ENCODE measurements at places on chromosomes 7 and 10.

- no peak for DNase-seq
Observed at GRCh38 chr7:1393421-1393820, 65.8 kb downstream of the MICALL2 start.

DNA sequence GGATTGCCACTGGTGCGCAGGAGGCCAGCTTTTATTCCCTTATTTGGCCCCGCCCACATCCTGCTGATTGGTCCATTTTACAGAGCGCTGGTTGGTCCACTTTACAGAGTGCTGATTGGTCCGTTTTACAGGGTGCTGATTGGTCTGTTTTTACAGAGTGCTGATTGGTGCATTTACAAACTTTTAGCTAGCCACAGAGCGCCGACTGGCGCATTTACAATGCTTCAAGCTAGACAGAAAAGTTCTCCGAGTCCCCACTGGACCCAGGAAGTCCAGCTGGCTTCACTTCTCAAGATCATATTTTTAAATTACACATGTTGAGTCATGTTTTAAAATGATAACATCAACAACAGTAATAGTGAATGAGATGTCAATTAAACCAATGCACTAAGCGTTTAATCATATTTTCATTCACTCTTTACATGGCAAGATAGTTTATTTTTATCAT, 128.3 kb downstream of the CUBN start:
- DNase-seq, result no peak

DNA sequence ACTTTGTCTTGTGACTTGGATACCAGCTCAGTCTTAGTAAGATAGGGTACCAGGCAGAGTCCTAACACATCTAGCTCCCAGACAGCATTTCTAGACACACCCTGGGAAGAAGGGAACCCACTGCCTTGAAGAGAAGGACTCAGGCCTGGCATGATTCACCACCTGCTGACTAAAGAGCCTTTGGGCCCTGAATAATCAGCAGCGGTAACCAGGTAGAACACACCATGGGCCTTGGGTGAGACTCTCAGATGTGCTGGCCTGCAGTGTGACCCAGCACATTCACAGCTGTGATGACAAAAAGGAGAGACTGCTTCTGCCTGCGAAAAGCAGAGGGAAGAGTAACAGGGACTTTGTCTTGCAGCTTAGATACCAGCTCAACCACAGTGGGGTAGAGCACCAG, 10.4 kb upstream of the TNKS2 start:
- DNase-seq, result no peak

- peak; percentile 62 for DNase-seq
Observed at GRCh38 chr10:62545160-62546066, 171.2 kb downstream of the ZNF365 start.

DNA sequence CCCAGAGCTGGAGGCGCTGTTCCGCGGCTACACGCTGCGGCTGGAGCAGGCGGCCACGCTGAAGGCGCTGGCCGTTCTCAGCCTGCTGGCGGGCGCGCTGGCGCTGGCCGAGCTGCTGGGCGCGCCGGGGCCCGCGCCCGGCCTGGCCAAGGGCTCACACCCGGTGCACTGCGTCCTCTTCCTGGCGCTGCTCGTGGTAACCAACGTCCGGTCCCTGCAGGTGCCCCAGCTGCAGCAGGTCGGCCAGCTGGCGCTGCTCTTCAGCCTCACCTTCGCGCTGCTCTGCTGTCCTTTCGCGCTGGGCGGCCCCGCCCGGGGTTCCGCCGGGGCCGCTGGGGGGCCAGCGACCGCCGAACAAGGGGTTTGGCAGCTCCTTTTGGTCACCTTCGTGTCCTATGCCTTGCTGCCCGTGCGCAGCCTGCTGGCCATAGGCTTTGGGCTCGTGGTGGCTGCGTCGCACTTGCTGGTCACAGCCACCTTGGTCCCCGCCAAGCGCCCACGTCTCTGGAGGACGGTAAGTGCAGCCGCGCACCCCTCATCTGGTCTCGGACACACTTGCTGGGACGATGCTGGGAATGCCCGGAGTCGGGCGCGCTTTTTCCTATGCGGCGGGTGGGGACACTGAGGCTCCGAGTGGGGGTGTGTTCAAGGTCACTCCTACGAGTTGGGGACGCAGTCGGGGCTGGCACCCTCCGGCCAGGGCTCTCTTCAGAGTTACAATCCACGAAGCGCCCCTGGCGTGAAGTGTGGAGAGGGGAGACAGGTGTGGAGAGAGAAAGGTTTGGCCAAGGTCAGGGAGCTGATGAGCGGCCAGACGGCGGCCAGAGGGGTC, 717 bp downstream of the ADCY1 start:
- DNase-seq, result peak; percentile 68

DNA sequence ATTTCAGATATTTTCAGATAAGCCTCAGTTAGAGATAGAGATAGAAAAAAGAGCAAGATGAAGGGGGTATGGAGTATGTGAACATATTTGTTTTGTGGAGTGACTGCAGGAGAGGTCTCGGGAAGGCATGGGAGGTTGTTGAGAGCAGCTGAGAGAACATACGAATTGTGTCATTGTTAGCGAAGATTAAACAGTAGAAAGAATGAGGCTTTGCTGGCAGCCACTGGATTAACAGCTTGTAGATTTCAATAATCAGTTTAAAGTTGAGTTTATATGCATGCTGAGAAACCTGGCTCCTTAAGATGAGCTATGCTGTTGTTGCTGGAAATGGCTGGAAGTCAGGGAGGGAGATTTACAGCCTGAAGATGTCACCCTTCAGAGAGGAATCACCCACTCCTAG, 100.9 kb upstream of the SORCS3 start:
- no peak for DNase-seq

DNA sequence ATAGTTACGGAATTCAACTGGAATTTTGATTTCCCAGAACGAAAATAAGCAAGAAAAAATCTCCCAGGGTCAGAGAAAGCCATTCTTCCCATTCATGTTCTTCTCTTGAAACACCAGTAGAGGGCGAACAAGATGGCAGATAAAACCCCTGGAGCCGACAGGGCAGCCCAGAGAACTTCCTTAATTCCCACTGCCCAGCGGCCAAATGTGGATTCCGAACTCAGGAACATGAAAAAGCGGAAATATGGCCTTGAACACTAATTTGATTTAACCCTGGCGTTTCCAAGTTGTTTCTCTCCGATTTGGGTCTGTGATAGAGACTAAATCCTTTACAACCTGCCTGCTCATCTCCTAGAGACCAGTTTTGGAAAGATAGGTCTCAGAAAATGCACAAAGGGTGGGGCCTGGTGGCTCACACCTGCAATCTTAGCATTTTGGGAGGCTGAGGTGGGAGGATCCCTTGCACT, 100.7 kb upstream of the WAC start:
- DNase-seq, result peak; percentile 79

DNA sequence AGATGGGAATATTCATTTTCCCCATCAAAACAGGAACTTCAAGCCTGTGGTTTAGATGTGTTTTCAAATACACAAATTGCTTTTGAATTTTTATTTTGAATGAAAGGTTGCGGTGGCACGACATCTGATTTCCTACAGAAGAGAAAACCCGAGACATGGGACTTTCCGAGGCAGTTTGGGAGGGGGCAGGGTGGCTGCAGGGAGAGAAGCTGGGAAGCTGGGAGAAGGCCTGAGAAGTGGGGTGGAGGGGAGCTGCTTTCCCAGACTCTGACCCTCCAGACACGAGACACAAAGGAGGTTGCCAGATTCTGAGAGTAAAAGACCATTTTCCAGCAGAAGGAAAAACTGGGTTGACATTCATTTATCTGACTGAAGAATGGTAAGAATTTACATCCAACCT, 19.6 kb downstream of the TMEM176A start:
- no peak for DNase-seq

DNA sequence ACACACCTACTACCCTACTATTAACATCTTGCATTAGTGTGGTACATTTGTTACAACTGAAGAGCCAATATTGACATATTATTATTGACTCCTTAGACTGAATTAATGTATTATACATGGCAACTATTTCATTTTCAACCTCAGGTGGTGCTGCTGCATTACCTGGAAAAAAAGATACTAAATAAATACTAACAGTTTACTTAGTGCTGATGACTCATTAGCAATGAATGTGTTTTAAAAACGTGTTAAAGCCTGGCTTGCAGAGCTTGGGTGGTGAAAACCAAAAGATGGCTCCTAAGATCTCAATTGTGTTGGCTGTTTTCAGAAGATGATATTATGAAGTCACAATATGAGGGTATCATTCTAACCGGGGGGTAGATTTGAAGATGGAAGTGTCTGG, 34.8 kb downstream of the CFAP43 start:
- no peak for DNase-seq

- DNase-seq, result no peak
Observed at GRCh38 chr7:45606931-45607330, 32.8 kb downstream of the ADCY1 start.

- peak; percentile 51 for DNase-seq
Observed at GRCh38 chr7:767580-767940, 40.5 kb upstream of the PRKAR1B start.

DNA sequence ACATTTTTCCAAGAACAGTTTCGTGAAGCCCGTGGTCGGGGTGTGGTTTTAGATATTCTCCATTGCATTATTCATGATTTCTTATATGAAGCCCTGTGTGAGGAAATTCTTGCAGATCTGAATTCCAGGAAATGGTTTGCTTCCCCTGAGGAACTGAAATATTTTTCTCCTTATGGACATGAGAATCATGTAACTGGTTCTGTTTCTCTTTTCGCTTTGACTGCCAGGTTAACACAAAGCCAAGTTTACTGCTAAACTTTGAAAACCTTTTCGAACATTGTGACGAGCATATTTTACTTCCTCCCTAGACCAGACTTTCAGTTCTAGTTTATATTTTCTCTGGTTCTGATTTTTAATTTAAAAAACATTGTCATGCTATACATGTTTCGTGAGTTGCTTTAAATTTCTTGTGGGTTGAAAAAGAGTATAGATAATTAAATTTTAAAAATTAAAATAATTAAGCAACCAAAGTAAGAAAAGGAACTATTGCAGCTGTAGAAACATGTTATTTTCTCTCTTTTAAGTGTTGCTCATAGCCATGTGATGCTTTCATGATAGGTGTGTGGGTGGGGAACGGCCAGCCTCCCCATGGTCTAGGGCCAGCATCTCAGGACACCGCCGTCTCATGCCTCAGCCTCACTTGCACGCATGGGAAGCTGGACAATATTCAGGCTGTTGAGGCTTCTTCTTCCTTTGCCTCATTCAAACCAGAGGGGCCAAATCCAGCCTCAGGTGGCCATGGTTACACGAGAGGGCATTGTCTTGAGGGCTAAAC, 97.1 kb downstream of the CREB5 start:
- peak; percentile 81 for DNase-seq

DNA sequence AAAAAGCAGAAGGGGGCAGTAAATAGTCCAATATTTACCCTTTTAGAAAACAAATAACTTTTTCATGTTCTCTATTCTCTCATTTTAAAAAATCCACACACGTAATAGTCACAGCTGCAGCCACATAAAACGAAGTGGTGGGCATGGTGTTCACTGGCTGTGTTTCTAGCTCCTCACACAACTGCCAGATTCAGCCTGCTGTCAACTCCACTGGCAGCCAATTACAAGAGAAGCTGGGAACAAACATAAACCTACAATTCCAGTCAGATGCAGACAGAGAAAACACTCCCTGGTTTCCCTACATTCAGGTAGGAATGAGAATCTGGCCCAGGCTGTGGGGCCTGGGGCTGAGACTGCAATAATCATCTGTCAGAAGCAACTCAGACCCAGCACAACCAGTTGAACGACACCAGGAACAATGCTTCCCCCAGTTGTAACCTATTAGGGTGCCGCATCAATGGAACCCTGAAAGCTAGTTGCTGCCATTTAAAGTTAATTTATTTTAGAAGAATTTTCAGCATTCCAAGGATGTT, 29.1 kb downstream of the ERCC6 start:
- no peak for DNase-seq

GRCh38 chr7:113402482-113402881, 284.1 kb upstream of the SMIM30 start:
- DNase-seq, result no peak

DNA sequence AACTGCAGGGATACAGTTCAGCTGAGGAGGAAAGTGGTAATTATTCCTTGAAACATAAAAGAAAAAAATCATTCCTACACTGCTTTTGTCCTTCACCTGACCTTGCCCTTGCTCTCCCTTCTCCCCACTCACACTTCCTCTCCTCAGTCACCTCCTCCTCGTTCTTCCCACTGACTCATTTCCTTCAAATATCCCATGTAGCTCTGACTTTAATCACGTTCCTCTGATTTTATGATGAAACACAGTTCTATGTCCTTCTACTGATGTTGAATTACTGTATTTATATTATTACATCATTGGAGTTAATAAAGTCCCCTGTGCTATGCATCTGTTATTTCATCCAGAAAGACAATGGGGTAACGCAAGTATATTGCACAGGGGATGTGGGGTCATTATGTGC, 575.6 kb downstream of the POM121L12 start:
- no peak for DNase-seq

DNA sequence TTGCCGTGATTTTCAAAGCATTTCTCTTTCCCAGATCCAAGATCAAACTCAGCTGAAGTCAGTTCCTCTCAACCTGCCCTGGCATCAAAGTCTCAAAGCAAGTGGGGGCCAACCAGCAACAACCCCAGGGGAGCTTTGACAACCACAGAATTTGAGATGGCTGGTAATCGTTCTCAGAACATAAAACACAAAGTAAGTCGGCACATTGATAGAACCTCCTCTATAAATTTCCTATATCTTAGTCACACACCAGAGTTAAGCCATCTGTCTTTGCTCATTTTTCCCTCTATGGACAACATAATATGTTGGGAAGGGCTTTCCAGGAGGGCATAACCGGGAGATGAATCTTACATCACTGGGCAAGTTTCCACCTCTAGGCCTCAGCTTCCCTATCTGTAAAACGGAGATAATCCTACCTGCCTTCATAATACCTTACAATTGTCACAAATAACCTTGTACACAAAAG, 1.2 kb upstream of the DNAJC9 start:
- peak; percentile 13 for DNase-seq

GRCh38 chr7:108684629-108685028, 115.0 kb downstream of the DNAJB9 start:
- DNase-seq, result no peak

DNA sequence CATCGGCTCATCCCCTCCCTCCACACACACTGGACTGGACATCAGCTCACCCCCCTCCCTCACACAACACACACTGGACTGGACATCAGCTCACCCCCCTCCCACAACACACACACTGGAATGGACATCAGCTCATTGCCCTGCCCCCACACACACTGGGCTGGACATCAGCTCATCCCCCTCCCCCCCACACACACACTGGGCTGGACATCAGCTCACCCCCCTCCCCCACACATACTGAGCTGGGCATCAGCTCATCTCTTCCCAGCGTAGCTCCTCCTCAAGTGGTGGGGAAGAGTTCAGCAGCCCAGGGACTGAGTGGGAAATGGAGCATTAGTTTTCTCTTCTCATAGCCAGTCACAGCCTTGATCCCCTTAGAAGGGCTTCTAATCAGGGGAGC, 58.1 kb upstream of the WDR11 start:
- no peak for DNase-seq

DNA sequence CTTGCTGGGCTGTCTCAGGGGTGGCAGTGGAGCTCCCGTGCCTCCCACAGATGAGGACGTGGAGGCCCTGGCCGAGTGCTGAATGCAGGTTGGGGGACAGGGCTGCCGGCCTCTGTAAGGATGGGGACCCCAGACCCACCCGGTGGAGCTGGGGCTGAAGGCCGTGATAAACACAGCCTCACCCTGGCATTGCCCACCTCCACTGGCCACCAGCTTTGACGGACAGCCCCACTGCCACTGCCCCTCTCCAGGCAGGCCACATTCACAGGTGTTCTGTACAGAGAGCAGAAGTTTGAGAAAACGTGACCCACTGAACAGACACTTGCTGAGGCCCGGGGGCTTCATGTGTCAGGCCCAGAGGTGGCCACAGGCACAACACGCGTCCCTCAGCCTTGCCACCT, 126.2 kb downstream of the LHPP start:
- DNase-seq, result no peak
